ENCODE measurements at places on chromosomes 1 and 21. TPM values are rescaled to one million over a fixed set of nuclear protein-coding genes. Genes with fewer than 3 reads are reported as not detected.

The CXADR gene
- total RNA-seq = 41.6 TPM

The CENPF gene
- total RNA-seq = 10.5 TPM

DNA sequence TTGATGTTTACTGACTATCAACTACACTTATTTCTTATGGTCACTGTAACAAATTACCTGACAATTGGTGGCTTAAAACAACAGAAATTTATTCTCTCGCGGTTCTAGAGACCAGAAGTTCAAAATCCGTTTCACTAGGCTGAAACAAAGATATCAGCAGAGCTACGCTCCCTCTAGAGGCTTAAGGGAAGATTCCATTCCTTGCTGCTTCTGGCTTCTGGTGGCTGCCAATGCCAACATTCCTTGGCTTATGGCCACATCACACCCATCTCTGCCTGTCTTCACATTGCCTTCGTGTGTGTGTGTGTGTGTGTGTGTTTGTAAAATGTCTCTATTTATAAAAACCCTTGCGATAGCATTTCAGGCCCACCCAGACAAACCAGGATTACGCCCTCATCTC lies 66.4 kb downstream of the LMX1A start:
- H3K27ac ChIP-seq = no peak overlapping the region
- H3K4me3 ChIP-seq = no peak overlapping the region
- peaks cover 14% of the 10 kb centered on the region for H3K4me1 ChIP-seq

GRCh38 chr1:95122151-95122697 lies 5.1 kb downstream of the TLCD4 start:
- H3K36me3 ChIP-seq = no peaks in the 10 kb centered on the region
- peaks cover 41% of the 10 kb centered on the region for H3K4me1 ChIP-seq
- no peak overlapping the region for H3K27ac ChIP-seq
- no peak overlapping the region for H3K4me3 ChIP-seq

GRCh38 chr21:42272984-42273600 lies 42.1 kb downstream of the TFF3 start:
- DNase-seq = no peak
- no peak overlapping the region for H3K27ac ChIP-seq
- no peaks in the 10 kb centered on the region for H3K27me3 ChIP-seq
- H3K36me3 ChIP-seq = no peaks in the 10 kb centered on the region
- H3K4me3 ChIP-seq = no peak overlapping the region

DNA sequence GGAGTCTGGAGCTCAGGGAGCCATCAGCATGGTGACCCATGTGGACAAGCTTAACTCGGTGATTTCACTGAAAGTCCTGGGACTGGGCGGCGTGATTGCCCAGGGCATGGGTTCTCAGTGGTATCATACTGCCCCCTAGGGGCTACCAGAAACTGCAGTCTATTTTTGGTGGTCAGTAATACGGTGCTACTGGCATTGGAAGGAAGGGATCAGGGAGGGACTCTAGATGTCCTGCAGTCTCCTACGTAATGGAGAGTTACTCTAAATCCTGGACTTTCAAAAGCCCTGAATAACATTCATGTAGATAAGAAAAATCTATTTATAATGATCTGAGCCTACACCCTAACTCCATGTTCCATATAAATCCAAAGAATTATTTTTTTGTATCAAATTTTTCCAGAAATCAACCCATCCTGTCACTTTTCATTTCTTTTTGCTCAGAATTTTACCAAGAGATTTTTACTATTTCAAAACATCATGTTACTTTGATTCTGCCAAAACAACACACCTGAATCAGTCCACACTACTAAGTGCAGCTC lies 37.3 kb downstream of the PABPC4 start:
- H3K4me3 ChIP-seq = no peak overlapping the region
- no peak overlapping the region for H3K27ac ChIP-seq
- H3K27me3 ChIP-seq = no peaks in the 10 kb centered on the region
- peaks cover 67% of the 10 kb centered on the region for H3K36me3 ChIP-seq

DNA sequence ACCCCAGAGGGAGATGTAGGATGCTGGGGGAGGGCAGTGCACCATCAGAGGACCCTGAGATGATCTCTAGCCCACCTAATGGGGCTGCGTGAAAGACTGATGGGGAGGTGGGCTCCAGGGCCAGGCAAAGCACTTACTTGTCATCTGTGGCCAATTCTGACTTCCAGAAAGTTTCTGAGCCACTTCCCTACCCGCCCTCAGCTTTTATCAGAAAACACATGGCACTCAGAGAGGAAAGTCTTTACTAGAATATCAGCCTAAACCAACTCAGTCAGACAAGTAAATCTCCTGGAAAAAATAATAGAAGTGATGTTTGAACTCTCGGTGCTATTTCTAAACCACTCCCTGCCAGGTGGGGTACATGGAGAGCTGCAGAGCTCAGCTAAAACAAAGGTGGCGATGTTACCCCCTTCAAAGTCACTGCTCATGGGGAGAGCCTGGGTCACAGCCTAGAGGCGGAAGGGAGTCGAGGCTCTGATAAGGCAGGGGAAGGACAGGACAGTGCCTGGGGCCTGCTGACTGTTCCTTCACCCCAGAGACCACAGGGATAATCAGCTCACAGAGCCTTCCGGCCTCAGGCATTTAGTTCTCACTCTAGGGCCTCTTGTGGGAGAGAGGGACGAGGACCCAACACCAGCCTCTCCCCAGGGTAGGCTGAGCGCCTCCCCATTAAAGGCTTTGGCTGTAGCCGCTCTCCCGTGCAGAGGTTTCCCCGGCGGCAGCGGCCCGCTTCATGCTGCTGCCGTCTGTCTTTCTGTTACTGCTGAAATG lies 14.2 kb downstream of the SMIM12 start:
- peaks cover 27% of the 10 kb centered on the region for H3K36me3 ChIP-seq
- H3K4me1 ChIP-seq = peaks cover 51% of the 10 kb centered on the region
- H3K4me3 ChIP-seq = no peak overlapping the region
- no peak for DNase-seq
